Gastrocnemius medialis (tissue), 4 donors: ENCODE measurements at places on chromosomes 11 and 22.
A peak's percentile ranks its signal among the peaks of the same experiment; 100 is the strongest.

DNA sequence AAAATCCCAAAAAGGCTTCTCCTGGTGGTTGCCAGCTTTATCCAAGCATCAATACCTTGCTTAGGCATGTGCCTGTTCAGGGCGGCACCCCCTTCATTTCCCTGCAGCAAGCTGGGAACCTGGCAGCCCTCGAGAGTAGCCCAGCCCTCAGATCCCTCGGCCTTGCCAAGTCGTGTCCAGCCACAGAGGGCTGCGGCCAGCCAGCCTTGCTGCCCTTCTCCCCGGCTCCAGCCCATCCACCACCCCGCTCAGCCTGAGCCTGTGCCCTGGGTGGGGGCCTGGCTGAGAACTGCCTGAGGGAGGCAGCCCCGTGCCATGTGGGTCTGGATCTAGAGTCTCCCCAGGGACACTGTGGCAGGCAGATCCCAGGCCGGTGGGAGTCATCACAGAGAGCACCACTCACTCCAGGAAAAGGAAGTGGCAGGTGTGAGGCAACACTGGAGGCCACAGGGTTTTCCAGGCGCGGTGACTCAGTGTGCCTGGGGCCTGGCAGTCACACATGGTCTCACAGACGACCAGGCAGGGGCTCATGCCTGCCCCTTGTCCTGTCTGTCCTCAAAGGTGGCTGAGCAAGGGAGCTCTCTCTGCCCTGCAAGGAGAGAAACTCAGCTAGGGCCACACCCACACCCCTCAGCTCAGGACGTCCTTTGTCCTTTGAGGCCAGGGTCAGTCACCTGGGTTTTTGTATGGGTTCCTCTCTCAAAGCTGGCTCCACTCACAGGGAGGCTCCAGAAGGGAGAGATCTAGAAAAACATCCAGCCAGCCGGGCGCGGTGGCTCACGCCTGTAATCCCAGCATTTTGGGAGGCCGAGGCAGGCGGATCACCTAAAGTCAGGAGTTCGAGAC lies 12.2 kb upstream of the CDC42BPG start:
- DNase-seq, result peak; percentile 89

GRCh38 chr22:41544671-41545476 lies 604 bp upstream of the POLR3H start:
- DNase-seq, result no peak

DNA sequence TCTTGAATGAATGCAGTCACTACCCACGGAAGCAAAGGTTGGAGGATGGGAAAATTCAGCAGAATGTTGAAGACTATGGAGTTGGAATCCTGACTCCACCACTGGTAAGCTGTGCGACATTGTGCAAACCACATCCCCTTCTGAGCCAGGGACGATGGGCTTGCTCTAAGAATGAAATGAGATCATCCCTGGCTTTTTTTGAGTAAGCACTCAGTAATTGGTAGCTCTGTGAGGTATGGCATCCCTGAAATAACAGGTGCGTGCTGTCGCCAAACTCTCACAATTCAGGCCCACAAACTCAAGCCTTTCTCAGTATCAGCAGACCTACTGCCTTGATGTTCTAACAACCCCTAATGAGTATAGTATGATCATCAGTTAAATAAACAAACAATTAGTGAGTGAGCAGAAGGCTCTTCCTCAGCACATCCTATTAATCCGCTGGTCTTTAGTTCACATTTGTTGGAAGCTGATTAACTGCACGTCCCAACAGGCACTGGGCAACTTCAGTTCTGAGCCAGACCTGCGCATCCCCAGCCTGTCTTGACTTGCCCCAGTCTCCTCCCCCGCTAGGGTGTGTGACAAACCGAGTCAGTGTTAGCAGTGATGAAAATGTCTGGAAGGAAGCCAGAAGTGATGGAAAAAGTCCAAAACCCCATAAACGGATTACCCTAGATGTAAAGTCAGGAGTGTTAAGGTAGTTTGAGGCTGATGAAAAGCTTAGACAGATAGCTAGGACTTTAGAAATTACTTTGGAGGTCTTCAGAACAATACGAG lies 235.5 kb downstream of the GRIK4 start:
- DNase-seq, result no peak

GRCh38 chr11:16613262-16613511 lies 125.3 kb upstream of the C11orf58 start:
- DNase-seq, result no peak

GRCh38 chr11:123046473-123047259 lies 15.3 kb downstream of the HSPA8 start:
- DNase-seq, result no peak

DNA sequence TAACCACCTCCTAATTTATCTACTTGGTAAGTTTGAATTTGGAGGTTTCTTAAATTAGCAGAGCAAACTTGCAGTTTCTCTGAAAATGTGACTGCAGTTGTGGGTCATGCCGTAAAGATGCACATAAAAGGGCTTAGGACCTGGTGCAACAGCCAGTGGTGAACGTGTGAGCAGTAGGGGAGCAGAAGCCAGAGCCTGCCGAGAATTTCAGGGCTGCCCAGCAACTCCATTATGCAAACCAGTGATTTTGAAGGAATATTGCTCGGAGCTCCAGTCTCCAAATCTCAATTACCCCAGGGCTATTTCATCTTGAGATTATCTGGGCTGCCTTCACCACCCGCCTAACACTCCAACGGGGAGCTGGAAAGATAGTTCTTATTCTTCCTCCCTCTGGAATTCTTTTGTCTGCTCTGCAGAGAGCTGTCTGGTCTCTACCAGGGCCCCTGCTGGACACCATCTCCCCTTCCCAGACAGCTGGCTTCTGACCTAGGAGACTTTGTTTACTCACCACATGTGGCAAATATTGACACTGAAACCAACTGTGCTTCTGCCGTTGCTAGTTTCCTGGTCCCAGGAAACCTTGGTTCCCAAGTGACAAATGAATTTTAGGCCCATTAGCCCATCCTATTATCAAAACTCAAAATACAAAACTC lies 93.9 kb downstream of the DSCAML1 start:
- no peak for DNase-seq

- no peak for DNase-seq
Measured at GRCh38 chr11:127521413-127521812, 520.8 kb upstream of the KIRREL3 start.

GRCh38 chr11:79333355-79333754 lies 107.5 kb downstream of the TENM4 start:
- no peak for DNase-seq

DNA sequence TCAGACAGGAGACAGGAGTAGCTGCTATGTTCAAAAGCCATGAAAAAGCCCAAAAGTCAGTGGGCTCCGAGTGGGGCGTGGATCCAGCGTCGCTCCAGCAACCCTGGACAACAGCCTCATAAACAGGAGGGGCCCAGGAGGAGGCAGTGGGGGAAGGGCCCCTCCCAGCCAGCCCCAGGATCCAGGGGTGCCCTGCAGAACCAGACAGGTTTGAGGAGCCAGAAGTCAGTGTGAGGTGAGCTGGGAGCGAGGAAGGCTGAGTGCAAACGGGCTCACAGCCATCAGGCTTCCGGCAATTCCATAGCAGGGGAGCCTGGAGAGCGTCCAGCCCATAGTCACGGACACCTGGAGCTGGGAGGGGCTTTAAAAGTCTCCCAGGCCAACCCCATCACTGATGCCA lies 217.7 kb downstream of the MN1 start:
- no peak for DNase-seq

DNA sequence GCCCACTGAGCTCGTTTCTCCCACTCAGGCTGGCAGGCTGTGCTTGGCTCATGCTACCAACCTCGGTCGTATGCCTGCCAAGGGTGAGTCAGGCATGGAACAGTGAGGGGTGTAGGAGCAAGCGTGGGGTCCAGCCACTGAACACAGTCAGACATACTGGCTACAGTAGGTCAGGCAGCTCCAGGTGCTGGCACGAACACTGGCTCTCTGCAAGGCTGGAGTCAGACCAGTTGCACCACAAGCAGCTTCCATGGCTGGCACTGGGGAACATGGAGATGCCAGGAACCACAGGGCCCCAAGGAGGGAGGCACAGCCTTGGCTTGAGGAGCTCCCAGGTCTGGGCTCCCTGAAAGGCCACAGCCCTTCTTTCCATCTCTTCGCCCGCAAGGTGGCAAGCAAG lies 410.7 kb upstream of the KIRREL3 start:
- no peak for DNase-seq
